ENCODE measurements at places on chromosomes 5 and 9.

GRCh38 chr9:81832571-81833285, 95.5 kb upstream of the SPATA31D4 start:
- no peak for DNase-seq

DNA sequence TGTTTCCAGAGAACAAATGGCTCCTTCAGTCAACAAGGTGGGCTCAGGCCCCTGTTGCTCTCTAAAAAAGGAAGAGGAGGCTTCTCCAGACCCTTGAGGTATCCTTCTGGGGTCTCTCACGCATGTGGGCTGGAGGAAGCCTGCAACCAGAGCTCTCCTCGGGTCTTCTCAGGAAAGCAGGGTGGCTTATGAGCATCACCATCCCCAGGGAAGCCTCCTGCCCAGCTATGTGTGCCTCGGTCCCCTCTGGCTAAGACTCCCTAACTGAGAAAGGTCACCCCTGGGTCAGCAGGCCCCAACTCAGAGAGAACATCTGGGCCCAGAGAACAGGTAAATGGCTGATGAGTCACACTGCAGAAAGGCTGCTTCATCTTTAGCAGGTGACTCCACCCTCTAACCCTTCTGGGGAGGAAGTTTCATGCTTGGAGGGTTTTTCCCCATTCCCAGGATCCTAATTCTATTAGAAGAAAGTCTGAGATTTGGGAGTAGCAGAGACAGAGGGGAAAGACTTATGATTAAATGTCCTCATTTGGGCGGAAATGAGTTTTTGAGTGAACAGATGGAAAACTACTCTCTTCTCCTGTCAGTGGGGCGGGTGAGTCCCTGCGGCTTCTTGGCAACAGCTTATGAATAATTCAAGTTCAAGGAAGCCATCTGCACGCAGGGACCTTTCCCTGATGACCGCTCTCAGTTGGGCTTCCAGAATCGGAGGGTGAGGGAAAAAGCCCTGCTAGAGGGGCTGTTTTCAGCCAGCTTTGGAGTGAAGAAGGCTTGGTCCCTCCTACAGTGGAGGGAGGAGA, 41.9 kb downstream of the TGFBI start:
- no peak for DNase-seq

GRCh38 chr9:80784647-80785046, 904.7 kb downstream of the TLE1 start:
- no peak for DNase-seq

DNA sequence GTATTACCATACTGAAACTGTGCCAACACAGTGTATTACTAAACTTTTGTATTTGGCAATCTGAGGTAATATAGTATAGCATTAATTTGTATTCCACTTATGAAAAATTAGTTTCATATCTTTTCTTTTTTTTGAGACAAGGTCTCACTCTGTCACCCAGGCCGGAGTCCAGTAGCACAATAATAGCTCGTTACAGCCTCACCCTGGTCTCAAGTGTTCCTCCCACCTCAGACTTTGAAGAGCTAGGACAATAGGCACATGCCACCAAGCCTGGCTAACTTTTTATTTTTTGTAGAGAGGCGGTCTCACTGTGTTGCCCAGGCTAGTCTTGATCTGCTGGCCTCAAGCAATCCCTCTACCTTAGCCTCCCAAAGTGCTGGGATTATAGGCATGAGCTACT, 36.1 kb downstream of the POLK start:
- DNase-seq = no peak

DNA sequence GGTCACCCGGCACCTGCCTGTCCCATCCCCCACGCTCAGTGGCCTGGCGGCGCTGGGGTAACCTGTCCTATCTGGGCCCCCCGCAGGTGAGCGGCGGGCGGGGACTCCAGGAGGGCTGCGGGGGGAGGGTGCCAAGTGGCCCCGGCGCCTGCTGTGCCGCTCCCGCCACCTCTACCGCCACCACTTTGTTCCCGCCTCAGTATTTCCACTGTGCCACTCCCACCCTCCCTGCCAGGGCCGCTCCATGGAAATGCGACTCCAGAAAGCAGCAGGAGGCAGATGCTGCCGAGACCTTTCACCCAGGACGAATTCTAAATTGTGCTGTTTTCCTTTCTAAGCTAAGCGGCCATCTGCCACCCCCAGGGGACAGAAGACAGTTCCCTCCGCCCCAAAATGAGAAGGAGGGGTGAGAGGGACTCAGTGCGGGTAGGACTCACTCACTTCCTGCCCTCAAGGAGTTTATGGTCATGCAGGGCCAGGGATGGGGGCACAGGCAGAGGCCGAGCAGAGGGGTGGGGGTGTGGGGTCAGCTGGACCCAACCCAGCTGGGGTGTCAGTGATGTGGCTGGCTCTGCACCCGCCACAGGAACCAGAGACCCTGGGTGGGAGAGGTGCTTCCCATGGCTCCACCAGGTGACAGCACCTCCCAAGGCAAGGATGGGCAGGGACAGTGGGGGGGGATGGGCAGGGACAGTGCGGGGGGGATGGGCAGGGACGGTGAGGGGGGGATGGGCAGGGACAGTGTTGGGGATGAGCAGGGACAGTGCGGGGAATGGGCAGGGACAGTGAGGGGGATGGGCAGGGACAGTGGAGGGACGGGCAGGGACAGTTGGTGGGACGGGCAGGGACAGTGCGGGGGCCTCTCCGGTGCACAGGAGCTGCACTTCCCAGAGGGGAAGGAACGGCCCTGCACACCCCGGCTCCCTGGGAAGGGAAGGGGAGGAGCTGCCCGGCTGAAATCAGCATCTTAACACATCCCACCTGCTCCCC, 17.8 kb downstream of the NOTCH1 start:
- DNase-seq = no peak

- no peak for DNase-seq
Observed at GRCh38 chr9:1986341-1986740, 28.8 kb upstream of the SMARCA2 start.

DNA sequence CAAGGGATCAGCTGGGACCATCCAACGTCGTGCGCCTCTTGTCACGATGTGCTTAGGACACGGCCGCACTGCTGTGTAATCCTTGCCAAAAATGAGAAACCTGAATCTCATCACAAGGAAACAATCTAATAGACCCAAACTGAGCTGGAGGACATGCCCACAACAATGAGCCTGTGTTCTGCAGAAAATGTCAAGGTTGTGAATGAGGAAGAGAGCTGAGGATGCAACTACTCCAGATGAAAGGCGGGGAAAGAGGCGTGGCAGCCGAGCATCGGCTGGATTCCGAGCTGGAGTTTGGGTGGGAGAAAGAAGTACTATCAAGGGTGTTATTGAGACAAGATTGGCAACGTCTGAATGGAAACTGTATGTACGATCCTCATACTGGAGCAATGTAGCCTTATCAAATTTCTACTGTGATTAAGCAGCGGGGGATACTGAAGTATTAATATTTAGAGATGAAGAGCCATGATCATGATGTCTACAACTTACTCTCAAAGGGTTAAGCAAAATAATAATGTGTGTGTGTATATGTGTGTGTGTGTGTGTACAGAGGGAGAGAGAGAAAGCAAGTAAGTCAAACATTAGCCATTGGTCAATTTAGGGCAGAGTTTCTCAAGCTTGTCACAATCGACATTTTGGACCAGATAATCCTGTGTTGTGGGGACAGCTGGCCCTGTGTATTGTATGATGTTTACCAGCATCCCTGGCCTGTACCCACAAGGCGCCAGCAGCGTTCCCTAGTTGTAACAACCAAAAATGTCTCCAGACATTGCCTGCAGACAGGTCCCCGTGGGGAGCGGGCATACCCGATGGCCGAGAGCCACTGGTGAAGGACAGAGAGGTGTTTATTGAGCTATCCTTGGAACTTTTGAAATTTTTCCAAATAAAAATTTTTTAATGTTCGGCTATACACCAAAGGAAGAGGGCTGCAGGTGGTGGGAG, 46.5 kb downstream of the DUSP1 start:
- no peak for DNase-seq

DNA sequence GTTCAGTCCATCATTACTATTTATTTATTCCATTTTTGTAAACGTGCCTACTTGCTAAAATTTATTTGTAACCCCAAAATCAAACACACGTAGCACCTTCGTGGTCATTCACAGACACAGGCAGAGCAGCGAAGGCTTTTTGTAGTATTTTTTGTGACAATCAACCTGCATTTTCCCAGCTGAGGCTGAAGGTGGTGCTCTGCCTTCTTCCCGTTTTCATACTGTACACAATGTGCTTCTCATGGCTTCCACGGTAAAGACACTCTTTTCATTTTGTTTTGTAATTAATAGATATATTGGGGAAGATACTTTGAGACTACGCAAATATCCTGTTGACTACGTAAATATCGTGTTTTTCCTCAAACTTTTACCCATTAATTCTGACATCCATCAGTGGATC, 19.4 kb downstream of the DAP start:
- DNase-seq = no peak

GRCh38 chr5:109413458-109413857, 3.7 kb upstream of the PJA2 start:
- DNase-seq = no peak

DNA sequence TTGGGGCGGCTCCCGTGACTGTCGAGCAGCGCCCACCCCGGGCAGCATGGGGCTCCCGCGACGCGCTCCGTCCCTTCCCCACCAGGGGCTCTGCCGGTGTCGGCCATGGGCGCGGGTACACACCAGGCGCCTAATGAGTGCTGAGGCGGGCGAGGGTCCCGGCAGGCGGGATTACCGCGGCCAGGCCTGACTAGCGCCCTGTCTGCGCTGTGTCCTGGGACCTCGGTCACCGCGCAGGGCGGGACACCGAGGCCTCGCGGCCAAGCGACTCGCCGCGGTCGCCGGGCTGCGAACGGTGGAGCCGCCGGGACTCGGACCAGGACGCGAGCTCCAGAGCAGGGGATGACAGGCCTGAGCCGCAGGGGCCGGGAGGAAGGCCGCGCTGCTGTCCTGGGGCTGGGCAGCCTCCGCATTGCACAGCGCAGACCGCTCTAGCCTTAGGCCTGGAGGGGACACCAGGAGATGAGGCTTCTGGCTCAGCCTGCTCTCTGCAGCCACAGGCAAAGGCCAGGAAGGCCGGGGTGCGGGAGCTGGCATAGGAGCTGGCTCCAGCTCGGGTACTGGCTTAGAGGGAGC, 14.1 kb downstream of the LCN10 start:
- DNase-seq = no peak

DNA sequence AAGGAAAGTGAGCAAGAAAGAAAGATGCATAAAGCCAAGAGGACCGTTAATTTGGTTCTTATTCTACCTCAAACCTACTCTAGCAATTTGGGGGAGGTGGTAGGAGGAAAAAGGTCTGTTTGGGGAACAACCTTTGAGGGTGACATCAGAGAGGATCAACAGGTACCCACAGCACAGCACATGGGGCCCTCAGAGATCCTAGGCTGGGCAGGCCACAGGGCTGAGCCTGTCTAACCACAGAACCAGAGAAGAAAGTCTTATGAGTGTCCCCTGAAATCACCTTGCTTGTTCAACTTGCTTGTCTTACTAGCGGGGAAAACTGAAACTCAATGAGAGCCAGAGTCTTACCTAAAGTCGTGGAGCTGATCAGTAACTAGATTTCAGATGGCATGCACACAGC, 385.2 kb downstream of the SPOCK1 start:
- DNase-seq = no peak

- no peak for DNase-seq
Observed at GRCh38 chr5:107496466-107496865, 174.3 kb downstream of the EFNA5 start.

GRCh38 chr5:127046343-127047072, 16.1 kb upstream of the MARCHF3 start:
- DNase-seq = no peak

DNA sequence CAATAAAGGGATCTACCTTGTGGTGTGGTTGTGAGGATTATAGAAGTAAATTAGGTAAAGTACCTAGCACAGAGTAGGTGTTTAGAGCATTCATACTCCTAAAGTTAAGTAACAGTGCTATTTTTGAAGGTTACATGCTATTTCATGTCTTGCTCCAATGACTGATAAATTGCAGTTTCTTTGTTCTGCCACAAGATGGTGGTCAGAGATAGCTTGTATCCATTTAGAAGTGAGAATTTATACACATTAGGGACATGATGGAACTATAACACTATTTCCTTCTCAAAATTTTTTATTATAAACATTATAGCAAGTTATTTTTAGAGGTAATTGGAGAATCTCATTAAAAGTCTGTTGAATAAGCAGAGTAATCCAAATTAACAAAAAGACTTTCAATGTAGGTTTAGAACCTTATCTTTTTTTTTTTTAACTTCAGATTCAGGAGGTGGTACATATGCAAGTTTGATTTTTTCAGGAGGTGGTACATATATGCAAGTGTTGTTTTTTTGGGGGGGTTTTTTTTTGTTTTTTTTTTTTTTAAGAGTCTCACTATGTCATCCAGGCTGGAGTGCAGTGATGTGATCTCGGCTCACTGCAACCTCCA, 17.1 kb downstream of the MTREX start:
- no peak for DNase-seq

DNA sequence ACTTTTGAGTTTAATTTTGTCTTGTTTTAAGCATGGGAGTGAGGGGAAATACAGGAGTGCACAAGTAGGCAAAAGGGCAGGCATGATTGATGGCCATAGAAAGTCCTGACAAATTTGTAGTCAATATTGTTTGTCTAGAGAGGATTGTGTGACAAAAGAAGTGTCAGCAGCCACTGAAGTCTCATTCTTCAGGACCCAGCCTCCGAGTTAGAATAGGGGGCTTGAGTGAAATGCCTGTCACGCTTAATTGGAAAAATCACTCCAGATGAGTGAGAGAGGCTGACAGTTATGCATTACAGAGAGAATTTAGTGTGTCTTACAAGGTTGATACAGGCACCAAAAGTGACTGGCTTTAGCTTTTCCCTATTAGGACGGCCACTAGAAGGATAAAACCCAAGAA, 81.9 kb upstream of the RPS23 start:
- no peak for DNase-seq

DNA sequence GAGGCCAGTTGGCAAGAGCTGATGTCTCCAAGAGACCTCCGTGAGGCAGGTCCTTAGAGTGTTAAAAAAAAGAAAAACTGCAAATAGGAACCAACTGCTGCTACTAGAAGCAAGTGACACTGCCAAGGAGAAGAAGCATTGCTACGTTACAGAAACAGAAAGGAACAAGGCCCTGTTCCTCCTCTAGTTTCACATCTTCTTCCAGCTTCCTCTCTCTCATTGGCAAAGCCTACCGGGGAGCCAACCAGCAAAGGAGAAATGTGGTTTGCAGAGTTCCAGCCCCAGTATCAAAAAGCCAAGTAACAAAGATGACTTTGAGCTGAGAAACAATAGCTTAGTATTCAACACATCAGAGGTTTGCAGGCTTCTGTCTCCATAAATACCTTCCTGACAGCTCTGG, 145.9 kb downstream of the PRELID2 start:
- DNase-seq = no peak

DNA sequence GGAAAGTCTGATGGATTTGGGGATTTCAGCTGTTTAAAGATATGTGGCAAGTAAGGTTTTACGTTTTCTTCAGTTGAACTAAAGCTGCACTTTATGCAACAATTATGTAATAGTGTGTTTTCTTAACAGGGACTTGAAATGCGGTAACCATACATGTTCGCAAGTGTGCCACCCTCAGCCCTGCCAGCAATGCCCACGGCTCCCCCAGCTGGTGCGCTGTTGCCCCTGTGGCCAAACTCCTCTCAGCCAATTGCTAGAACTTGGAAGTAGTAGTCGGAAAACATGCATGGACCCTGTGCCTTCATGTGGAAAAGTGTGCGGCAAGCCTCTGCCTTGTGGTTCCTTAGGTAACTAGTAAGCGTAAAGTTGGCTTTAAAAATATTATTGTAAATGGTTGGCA, 28.5 kb downstream of the NFX1 start:
- DNase-seq = no peak
